Stimulated activated CD8-positive, alpha-beta memory T cell treated with anti-CD3 and anti-CD28 coated beads, Interleukin-15, amount 100 ng/mL, for 4 hours (primary cell): ENCODE measurements at places on chromosomes 2 and 18.

DNA sequence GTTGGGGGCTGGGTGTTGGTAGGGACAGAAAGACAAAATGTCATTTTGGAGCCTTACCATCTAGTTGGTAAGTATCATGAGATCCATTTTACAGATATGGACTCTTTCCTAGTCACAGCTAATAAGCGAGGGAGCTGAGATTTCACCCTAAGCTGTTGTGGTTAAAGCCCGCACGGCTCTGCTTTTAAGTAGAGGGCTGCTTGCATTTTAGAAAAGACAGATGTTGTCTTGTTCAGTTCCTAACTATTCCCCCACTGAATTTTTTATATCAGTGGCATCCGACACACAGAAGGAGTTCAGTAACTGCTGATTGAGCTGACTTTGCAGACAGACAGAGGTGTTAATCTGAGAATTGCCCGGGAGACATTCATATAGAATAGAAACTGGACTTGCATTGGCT is 3.7 kb downstream of the QPCT start:
- no peak for DNase-seq

- no peak for DNase-seq
These were observed 2.9 kb upstream of the MGAT5 start for GRCh38 chr2:134250840-134251461.

DNA sequence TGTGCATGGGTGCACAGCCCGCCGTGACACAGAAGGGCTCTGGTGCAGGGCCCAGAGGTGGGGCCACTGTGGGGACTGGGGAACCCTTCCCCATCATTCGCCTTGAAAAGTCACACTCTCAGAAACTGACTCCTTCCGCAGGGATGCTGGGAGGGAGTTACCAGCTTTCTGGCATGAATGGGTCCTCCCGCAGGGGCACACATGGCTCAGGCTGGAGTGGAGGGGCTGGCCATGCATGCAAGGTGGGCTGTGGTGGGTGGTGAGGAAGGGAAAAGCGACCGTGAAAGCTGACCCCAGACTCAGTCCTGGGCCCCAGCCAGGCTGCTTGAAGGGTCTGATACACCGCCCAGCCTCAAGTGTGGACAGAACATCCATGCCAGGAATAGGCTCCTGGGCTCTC is 201.1 kb downstream of the TNS1 start:
- DNase-seq: no peak

DNA sequence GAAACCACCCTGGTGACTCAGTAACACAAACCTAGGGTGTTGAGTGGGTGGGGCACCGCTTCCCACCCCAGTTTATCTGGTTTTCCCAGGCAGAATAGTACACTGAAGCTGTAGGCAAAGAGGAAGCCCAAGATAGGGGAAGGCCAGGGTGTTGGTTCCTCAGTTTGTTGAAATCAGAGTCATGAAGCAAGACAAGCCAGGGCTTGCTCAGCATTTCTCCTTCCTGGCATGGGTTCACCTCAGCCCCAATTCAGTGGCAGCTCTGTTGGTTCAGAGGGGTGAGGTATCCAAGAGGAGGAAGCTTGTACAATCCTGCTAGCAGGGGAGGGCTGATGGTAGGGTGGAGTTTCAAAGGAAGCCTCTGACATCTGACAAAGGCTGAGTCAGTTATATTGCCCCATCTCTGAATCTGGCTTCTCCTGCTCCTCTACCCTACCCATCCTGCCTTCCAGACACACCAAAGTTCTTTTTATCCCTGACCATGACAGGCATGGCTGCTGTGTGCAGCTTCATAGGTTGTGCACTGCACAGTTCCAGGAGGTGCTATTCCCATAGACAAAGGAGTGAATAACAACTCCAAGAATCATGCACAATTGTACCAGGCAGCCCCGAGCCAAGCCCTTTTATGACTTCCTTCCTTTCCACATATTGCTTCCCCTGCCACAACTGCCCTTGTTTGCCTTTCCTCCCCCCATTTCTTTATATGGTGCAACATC is 24.9 kb upstream of the RAB10 start:
- no peak for DNase-seq

- DNase-seq: no peak
These were observed 5.7 kb downstream of the MCFD2 start for GRCh38 chr2:46909771-46910419.

DNA sequence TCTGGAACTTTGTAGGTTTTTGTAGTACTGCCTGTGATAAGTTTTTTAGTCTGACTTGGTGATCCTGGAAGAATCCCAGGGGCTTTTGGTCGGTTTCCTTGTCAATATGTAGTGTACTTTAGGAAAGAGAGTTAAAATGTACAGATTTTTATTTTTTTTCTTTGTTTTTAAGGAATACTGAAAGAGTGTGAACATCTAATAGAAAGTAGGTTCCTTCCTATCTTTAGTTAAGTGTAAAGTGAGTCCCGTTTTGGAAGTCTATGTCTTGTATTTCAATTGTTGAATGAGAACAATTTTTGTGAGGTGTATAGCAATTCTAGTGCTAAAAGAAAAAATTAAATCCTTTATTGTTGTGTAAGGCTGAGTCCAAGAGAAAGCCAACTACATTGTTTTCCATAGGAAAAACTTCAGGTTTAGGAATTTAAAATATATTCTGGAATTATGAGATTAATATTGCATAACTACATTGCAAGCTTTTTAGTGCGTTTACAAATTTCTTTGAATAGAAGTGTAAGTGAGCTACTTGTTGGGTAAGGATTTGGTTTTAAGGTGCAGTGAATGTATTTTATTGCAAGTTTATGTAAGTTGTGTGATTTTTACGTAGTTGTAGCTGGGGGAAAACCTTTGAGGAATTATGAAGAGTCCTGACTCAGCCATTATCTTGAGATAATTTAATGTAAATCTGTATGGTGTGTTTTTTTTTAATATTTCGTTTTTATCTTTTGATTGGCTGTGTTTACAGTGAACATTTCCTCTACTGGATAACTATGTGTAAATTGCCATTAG is 1.7 kb downstream of the VAPA start:
- DNase-seq: no peak

DNA sequence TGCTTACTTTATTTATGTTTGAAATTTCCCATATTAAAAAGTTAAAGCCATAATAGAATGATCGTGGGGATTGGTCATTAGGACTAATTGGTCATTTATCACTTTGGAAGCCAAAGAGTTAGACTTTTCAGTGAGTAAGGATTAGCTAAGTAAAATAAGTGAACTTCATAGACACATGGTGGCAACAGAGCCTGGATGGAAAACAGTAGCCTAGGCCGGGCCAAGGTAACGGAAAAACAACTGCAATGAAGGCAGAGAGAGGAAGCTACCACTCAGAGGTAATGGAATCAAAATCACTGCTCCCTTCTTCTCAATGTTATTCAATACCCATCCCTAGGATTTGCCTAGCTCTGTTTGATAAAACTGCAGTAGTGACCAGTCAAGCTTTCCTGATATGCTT is 4.1 kb upstream of the GCG start:
- no peak for DNase-seq

GRCh38 chr18:26119246-26119645 is 14.4 kb upstream of the PSMA8 start:
- DNase-seq: no peak

- no peak for DNase-seq
These were observed 282.3 kb downstream of the MBD5 start for GRCh38 chr2:148303161-148303560.

- DNase-seq: no peak
These were observed 54.7 kb downstream of the INO80D start for GRCh38 chr2:206031162-206031784.

DNA sequence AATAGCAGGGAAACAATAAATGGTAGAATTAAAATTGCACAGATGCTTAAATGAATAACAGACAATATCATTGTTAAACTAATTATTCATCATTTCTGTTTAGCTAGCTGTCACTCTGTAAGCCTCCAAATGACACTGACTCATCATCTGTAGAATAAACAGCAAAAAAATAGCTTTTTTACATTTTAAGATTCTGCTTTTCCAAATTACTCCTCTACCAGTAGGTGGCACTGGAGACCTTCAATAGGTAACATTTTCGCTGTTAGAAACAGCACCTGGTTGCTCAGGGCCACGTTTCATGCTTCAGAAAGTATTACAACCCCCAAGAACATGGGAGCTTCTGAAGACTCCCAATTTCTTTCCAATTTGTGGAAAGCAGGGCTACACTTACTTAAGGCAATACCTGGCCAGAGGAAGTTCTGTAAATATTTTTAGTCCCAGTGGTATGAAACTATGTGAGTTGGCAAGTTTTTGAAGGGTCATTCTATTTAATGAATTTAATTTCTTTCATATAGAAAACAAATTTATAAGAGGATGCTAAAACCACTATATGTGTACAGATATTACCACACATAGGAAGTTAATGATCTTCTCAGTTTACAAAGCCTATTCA is 45.4 kb downstream of the TTN start:
- DNase-seq: no peak

GRCh38 chr2:109721135-109721534 is 73.0 kb upstream of the RGPD5 start:
- no peak for DNase-seq

GRCh38 chr18:24428709-24429108 is 2.2 kb downstream of the IMPACT start:
- DNase-seq: no peak

GRCh38 chr2:1769703-1770422 is 25.5 kb upstream of the PXDN start:
- DNase-seq: no peak

- DNase-seq: no peak
These were observed 19.5 kb upstream of the PRKCE start for GRCh38 chr2:45631955-45632354.

GRCh38 chr2:165698444-165698884 is 95.6 kb downstream of the GALNT3 start:
- no peak for DNase-seq

DNA sequence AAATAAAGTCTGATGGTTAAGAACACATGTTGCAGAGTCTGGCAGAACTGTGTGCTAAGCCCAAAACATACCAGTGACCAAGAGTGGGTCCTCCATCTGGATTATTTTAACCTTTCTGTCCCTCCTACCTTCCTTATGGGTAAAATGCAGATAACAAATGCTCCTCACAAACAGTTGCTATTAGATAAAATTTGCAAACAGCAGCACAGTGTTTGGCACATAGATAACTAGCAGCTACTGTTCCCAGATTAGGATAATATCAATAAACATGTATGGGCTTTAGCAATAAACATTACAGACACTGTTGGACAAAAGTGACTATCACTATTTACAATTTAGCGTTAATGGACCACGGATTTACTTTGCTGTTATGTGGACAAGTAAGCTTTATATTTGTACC is 154.9 kb downstream of the TCF4 start:
- DNase-seq: no peak

GRCh38 chr2:239577935-239578334 is 177.1 kb upstream of the HDAC4 start:
- no peak for DNase-seq

DNA sequence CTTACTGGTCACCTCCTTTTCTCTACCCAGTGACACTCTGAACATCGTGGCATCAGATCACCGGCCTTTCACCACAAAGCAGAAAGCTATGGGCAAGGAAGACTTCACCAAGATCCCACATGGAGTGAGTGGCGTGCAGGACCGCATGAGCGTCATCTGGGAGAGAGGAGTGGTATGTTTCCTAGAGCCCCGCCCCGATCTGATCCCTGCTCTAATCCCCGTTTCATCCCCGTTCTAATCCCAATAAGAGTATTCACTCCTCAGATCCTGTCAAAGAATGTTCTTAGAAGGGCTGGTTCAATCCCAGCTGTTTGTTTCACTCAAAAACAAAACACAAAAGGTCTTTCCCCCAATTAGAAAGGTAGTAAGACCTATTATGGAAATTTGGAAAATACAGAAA is 30.4 kb upstream of the MAPRE3 start:
- DNase-seq: no peak

- DNase-seq: no peak
These were observed 52.9 kb upstream of the GLS start for GRCh38 chr2:190827720-190828119.

- no peak for DNase-seq
These were observed at the start of gene LAMA3 for GRCh38 chr18:23689031-23689615. LAMA3 (plus strand) TSS chr18:23689453; CDS start chr18:23689684, 231 bp downstream.

DNA sequence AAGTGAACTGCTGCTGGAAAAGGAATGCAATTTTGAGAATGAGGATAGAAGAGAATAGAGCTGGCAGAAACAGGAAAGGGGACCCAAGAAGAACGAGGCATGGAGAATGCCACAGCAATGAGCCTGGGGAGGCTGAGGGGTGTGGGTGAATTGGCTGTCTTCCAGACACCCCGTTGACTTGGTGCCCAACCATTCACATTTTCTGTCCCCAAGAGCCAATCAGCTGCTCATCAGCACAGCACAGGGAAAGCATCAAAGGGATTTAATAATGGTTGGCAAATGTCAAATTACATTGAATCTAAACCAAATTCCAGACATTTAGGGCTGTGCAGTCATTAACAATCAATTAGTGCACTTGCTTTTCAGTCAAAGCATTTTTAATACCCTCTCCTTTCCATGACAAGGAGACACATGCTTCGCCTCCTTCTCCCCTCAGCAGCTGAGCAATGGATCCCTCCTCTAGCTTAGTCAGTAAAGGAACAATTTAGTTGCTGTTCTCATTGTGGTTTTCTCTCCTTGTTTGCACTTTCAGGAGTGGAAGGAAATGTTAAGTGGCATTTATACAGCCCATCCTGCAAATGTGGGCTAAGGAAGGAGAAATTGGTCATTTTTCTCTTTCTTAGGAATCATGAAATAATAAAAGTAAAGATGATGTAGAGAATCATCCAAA is 98.8 kb downstream of the KLF7 start:
- DNase-seq: no peak

GRCh38 chr2:13533524-13533922 is 816.8 kb downstream of the TRIB2 start:
- DNase-seq: no peak

DNA sequence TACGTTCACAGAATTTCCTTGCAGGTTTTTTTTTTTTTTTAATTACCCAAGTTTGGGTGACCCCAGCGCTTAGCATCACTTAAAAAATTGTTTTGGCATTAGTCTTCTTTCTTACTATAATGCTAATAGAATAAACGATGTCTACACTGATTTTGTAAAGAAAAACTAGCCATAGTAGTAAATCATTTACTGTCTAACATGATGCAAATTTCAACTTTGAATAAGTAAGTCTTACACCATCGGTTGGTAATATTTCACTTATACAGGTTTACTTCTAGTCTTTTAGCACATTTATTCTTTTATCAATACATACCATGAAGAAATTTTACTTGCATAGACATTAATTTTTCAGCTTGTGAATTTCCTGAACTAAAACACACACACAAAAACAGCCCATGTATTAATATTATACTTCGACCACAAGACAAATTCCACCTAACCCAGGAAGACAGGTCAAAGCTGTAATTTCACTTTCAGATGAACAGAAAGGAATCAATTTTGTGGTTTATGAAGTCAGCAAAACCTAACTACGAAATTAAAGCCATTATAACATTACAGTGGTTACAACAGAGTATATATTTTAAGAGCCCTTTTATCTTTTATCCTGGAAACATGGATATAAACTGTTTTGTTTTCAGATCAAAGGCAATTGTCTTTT is 1.9 kb downstream of the YES1 start:
- no peak for DNase-seq

- DNase-seq: no peak
These were observed 82.8 kb upstream of the ZNF521 start for GRCh38 chr18:25434745-25435144.
